Posterior vena cava (tissue), 2 donors: ENCODE measurements at places on chromosomes 7 and 10. TPM values are rescaled to one million over a fixed set of nuclear protein-coding genes. Genes with fewer than 3 reads are reported as not detected.

Gene GPER1
- 6.6 TPM for total RNA-seq

Gene TPST1
- total RNA-seq: 32.5 TPM

Gene ATP5F1C
- total RNA-seq: 212 TPM

Gene EBF3
- 8.7 TPM for total RNA-seq

Gene VSTM4
- 20.2 TPM for total RNA-seq

Gene CDC14C
- total RNA-seq: not detected

Gene SPDYE16
- total RNA-seq: 0.10 TPM

Gene PDZD7
- total RNA-seq: 0.83 TPM

Gene SKIDA1
- total RNA-seq: 1.2 TPM

Gene ZPBP
- not detected for total RNA-seq

Gene TECTB
- total RNA-seq: not detected

Gene LMBR1
- total RNA-seq: 55.5 TPM

Gene MCM10
- 0.23 TPM for total RNA-seq

Gene DMBT1
- not detected for total RNA-seq

Gene VWDE
- 0.09 TPM for total RNA-seq

Gene PKD1L1
- total RNA-seq: 0.88 TPM

Gene ENKUR
- not detected for total RNA-seq

Gene CARD11
- total RNA-seq: 0.86 TPM

Gene FZD1
- 25.4 TPM for total RNA-seq

Gene NRP1
- 123 TPM for total RNA-seq

Gene RARRES2
- total RNA-seq: 153 TPM

Gene ZC3HAV1L
- total RNA-seq: 9.2 TPM

Gene PRXL2A
- total RNA-seq: 23.2 TPM

Gene ARMC3
- total RNA-seq: not detected

Gene GPR26
- total RNA-seq: not detected

Gene LRMDA
- 14.4 TPM for total RNA-seq

Gene OPN1SW
- total RNA-seq: not detected

Gene CD36
- 152 TPM for total RNA-seq

Gene ZNF239
- total RNA-seq: 4.4 TPM

Gene LMTK2
- total RNA-seq: 17.9 TPM

Gene PRSS1
- total RNA-seq: not detected

Gene INHBA
- total RNA-seq: 71.2 TPM

Gene BICC1
- total RNA-seq: 46.5 TPM

Gene EGFR
- 87.2 TPM for total RNA-seq

Gene TAS2R5
- 0.90 TPM for total RNA-seq

Gene ARID5B
- total RNA-seq: 75.0 TPM

Gene CHRM2
- not detected for total RNA-seq

Gene TNKS2
- 29.8 TPM for total RNA-seq

Gene NODAL
- total RNA-seq: not detected

Gene LDB3
- total RNA-seq: 27.9 TPM

Gene PLPP4
- not detected for total RNA-seq

Gene PTPN12
- total RNA-seq: 92.6 TPM

Gene LGI1
- 2.6 TPM for total RNA-seq

Gene POLD2
- total RNA-seq: 60.0 TPM

Gene PRPS1L1
- total RNA-seq: not detected

Gene DLX5
- 4.8 TPM for total RNA-seq

Gene ZMYND11
- 87.1 TPM for total RNA-seq

Gene CRYGN
- total RNA-seq: 0.42 TPM

Gene RASA4B
- 17.6 TPM for total RNA-seq

Gene ACTL6B
- not detected for total RNA-seq
